T1000 (cell line): ENCODE measurements at places on chromosomes 11 and 22.

GRCh38 chr22:24474649-24475255 is 20.4 kb upstream of the UPB1 start:
- DNase-seq: no peak

DNA sequence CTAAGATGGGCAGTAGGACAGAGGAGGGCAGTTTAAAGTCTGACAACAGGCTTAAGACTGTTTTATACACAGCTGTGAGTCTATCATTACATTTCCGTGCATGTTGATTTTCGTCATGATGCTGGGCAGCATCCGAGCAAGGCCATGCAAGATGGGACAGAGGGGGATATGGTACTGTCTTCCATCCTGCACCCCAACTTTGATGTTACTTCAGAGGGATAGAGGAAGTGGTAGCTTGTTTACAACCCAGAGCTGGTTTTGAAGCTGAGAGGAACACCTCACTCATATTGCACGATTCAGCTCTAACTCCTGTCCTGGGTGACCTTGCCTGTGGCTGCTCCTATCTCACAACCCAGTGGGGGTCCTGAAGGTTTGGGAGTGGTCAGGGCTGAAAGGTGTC is 3.0 kb upstream of the SORL1 start:
- no peak for DNase-seq

DNA sequence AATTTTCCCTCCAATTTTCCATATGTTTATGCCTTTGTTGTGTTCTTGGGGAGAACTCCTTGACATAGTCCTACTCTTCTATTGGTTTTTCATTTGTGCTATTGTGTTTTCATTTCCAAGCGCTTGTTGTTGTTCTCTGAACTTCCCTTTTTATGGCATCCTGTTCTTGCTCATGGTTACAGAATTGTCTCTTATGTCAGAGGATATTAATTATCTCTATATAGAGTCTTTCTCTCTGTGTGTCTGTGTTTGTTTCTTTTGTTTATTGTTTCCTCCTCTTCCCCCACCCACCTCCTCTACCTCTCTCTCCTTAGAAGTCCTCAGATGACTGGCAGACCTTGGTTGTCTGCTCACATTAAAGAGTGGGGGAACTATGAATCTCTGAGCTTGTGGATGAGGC is 69.9 kb downstream of the HORMAD2 start:
- no peak for DNase-seq

- DNase-seq: no peak
These were observed 11.6 kb downstream of the NEAT1 start for GRCh38 chr11:65434057-65434666.

DNA sequence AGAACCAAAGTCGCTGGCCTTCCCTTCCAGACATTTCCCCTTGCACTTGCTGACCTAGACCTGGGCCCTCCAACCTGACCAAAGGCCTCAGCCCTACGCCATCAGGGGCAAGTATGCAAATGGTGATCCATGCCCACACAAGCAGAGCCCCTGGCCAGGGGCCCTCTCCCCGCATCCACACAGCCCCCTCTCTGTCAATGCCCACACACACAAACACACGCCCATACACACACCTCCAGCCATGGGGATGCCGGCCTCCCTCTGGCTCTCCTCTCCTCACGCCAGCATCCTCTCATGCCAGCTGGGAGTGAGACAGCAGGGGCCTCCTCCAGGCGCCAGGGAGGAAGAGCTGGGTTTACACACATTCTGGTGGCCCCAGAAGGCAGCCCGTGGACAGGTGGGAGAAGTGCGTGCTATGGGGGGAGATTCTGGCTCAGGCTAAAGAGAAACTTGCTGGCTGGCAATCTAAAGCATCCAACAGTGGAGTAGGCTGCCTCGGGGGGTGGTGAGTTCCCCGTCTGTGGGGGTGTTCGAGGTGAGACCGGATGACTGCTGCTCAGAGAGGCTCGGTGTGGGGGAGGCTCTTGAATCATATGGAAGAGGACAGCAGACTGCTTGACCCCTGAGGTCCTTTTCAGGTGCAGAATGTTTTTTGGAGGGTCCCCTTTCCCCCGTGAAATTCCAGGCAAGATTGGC is 4.8 kb downstream of the NRXN2 start:
- no peak for DNase-seq

DNA sequence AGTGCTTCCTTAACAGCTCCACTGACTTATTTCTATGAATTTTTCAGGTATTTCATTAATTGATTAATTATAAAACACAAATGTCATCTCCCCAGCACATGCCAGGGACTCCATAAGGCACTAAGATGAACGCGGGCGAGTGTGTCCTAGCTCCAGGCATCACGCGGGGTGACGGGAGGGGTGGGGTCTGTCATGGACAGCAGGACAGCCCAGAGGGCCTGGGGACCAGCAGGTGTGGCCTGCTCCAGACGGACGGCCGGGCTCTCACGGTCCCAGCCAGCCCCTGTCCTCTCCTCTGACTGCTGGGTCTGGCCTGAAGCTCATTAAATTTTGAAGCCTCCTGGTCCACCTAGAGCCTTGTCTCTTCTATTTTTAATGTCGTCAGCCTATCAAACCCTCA is 531.1 kb downstream of the BRD1 start:
- DNase-seq: no peak

DNA sequence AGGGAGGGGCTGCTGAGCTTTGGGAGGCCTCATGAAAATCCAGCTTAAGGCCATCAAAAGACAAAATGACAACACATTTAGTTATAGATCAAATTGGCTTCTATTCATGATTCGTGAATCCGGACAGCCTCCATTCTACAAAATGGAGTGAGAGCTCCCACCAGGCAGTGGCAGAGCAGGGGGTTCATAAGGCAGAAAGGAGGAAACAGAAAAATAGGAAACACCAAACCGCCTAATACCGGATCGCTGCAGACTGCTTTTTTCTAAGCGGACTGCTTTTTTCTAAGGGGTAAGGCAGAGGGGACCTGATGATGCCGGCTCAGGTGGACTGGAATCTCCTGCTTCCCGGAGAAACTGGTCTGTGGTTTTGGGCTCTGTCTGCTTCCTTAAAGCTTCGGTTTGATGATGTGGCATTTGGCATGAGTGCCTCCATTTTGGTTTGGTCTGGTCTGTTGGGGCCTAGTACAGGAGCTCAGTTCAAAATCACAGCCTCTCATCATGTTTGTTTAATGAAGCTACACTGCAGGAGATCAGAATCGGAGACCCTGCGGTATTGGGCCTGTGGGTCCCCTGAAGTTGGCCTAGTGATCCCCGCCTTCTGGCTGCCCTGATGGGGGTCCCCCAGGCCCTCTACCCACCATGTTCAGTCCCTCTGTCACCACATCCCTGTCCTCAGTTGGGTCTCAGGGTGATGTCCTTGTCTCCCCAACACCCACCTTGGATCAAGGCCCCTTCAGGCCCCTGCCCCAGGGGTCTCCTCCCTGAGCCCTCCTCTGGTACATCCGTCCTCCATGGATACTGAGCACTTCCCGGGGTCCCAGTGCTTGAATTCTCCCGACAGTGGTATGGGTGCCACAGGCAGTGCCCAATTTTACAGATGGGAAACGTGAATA is 1.2 kb downstream of the ALDH3B1 start:
- DNase-seq: no peak

GRCh38 chr22:36366291-36366708 is 21.5 kb downstream of the MYH9 start:
- no peak for DNase-seq

DNA sequence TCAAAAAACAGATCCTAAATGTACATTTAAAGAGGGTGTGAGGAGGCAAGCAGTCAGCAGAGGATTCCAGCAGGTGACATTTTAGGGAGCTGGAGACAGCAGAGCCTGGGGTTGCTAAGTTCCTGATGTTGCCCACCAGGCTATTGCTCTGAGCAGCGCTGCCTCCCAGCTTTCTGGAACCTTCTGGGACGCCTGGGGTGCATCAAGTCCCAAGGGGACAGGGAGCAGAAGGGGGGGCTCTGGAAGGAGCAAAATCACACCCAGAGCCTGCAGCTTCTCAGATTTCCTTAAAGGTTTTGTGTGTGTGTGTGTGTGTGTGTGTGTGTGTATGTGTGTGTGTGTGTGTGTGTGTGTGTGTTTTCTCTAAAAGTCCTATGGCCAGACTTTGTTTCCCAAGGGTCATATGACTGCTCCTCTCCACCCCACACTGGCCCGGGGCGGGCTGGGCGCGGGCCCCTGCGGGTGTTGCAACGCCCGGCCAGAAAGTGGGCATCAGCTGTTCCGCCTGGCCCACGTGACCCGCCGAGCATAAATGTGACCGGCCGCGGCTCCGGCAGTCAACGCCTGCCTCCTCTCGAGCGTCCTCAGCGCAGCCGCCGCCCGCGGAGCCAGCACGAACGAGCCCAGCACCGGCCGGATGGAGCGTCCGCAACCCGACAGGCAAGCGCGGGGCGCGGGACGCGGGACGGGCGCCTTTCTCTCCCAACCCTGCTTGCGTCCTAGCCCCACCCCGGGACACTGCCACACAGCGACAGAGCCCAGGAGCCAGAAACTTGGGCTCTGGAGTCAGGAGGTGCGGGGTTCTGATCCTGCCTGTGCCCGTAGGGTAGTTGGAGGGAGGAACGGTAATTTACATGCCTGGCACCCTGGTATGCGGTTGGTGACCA is at the start of gene HMOX1:
Gene HMOX1, plus strand, starts transcription at position 560 of the 887 bp plus-strand sequence. Its CDS starts 78 bp downstream, at position 638.
- DNase-seq: peak; percentile 83

GRCh38 chr11:114073828-114074381 is 14.4 kb downstream of the ZBTB16 start:
- no peak for DNase-seq

DNA sequence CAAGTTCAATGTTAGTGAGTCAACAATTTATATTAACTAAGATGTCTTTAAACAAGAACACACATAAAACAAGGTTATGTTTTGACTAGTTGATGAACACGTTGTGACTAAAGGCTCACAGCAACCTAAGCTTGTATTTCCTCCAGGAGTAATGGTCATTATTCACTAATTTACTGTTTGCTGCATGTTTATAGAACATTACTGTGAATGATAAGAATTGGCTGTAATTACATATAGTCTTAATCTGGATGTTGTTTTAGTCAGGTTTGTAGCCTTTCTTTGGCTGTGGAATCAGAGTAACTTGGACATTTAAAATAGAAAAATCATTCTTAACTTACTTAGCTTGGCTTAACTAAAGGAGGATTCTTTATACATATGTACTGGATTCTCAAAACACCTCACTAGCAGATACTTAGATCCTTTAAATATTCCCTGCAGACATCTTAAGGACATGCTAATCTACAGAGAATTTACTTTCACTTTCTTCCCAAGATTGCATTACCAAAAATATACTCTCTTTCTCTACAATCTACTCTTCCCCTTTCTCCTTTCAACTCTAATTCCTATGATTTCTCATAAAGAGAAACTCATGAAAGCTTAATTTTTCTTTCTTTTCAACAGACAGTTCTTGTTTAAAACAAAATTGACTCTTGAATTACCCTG is 319.7 kb upstream of the CTSC start:
- DNase-seq: no peak

GRCh38 chr11:31641477-31642062 is 132.0 kb downstream of the ELP4 start:
- no peak for DNase-seq

DNA sequence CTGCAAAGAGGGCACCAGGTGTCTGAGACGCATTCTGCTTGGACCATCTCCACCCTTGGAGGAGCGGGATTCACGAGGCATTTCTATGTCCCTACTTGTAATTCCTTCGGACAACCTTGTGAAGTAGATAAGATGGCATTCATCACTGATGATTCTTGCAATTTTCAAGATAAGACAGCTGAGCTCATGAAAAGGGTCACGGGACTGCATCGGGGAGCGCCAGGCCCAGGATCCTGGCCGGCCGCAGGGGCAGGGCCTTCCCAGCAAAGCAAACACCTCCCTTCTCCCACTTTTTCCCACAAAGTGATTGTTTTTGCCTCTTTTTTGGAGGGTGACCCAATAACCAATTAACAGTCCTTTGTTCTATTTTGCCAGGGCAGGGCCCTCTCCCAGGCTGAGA is 8.4 kb downstream of the LIF start:
- no peak for DNase-seq

- no peak for DNase-seq
These were observed 146.2 kb downstream of the ARHGAP42 start for GRCh38 chr11:100833276-100833675.

- DNase-seq: no peak
These were observed 129.3 kb upstream of the FGF3 start for GRCh38 chr11:69948256-69949141.

DNA sequence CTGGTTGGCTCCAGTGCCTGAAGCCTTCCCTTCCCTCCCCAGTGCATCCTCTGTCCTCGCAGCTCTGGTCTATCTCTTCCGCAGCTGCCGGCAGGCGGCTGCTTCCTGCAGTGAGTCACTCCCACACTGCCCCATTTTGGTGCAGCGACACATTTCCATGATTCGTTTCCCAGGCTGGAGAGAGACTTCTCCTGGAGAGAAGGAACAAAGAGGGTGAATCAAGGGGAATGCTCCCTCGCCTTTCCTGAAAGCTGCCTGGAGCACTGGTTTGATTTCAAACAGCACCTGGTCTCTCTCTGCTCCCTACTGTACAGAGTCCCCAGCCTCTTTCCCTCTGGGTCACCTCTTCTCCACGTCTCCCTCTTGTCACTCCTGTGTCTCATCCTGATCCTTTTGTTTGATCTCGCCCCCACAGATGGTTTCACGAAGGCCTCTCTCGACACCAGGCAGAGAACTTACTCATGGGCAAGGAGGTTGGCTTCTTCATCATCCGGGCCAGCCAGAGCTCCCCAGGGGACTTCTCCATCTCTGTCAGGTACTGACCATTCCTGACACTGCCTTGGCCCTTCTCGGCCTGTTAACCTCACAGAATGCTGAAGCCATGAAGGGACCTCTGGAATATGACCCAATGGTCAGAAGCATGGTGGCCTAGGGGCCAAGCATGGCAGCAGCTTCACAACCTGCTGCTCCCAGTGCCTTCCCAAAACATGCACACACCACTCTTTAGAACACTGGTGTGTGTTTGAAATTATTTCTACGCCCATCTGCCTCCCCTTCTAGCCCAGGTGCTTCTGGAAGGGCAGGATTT is at the start of gene TMA7B:
Gene TMA7B, plus strand, starts transcription at position 758 of the 808 bp plus-strand sequence. CDS start 3,978 bp downstream, outside the sequence.
- DNase-seq: no peak

- no peak for DNase-seq
These were observed 11.3 kb downstream of the DERL3 start for GRCh38 chr22:23827351-23827995.

GRCh38 chr22:49997251-49997599 is 15.3 kb downstream of the IL17REL start:
- DNase-seq: no peak

DNA sequence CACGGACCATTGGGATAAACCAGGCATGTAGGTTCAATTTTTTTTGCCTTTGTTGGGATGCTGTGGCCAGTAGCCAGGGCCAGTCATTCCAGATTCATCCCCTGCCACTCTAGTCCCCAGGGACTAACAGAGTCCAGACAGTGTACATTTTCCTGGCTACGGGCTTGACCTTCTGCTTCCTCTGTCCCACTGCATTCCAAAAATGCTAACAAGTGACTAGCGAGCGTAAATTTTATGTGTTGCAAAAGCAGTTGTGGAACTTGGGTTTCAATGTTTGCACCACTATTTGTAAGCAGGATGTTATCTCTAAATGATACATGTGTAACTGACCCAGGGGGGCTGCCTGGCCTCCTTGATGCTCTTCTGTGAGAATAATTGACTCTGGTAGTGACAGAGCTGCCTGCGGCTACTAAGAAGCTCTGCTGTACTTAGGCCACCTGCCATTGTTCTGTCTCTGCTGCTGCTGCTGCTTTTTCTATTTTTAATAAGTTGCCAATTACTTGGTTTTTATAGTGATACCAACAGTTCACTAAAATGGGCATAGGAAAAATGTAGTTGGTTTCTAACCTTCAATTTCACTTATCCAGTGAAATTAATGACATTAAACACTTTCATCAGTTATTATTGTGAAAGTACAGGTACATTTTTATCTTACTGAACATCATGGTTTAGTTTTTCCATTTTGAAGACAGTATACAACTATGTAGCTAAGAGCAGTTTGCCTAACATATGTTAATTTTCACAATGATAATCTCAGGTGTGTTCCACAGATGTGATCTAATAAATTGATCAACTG is 26.8 kb downstream of the TNRC6B start:
- DNase-seq: peak; percentile 27

- peak; percentile 56 for DNase-seq
These were observed 10.2 kb upstream of the LDHA start for GRCh38 chr11:18384157-18384641.
